ENCODE measurements at places on chromosomes 16 and 17. TPM values are rescaled to one million over a fixed set of nuclear protein-coding genes. Genes with fewer than 3 reads are reported as not detected.

The SRCIN1 gene
- not detected for total RNA-seq

The CD300LG gene
- under 0.01 TPM for total RNA-seq

The GPS2 gene
- total RNA-seq: 30.1 TPM

The CACNG1 gene
- total RNA-seq: not detected

The KIF2B gene
- not detected for total RNA-seq

The KRT12 gene
- not detected for total RNA-seq

The INCA1 gene
- total RNA-seq: 0.25 TPM

The CCL16 gene
- 0.65 TPM for total RNA-seq

The C17orf107 gene
- 1.1 TPM for total RNA-seq

The GPR142 gene
- total RNA-seq: 0.16 TPM

The SP2 gene
- 0.65 TPM for total RNA-seq

The KRT32 gene
- total RNA-seq: not detected

The KREMEN2 gene
- not detected for total RNA-seq

The UBE2Z gene
- 81.8 TPM for total RNA-seq

The OSGIN1 gene
- total RNA-seq: 1.1 TPM

The UMOD gene
- not detected for total RNA-seq

The SCIMP gene
- not detected for total RNA-seq

The DNAI2 gene
- total RNA-seq: not detected

The ASB16 gene
- total RNA-seq: not detected

The SHCBP1 gene
- 17.8 TPM for total RNA-seq

The ABCC11 gene
- total RNA-seq: not detected

The HSD11B2 gene
- 0.38 TPM for total RNA-seq

The NHLRC4 gene
- 0.88 TPM for total RNA-seq

The PERCC1 gene
- total RNA-seq: not detected

The DRC3 gene
- 0.49 TPM for total RNA-seq

The HS3ST4 gene
- not detected for total RNA-seq

The MMD gene
- total RNA-seq: 6.8 TPM

The SOX15 gene
- 0.06 TPM for total RNA-seq

The CHD9NB gene
- 0.97 TPM for total RNA-seq

The KRTAP4-3 gene
- total RNA-seq: not detected

The FUS gene
- total RNA-seq: 29.5 TPM

The UTS2R gene
- not detected for total RNA-seq

The EEF2K gene
- 37.4 TPM for total RNA-seq

The DOK4 gene
- 9.9 TPM for total RNA-seq

The PIK3R6 gene
- total RNA-seq: not detected

The SLC16A6 gene
- total RNA-seq: 0.32 TPM

The ITGAL gene
- total RNA-seq: not detected

The NPIPB13 gene
- 6.2 TPM for total RNA-seq

The KRT27 gene
- not detected for total RNA-seq

The CLDN6 gene
- 0.25 TPM for total RNA-seq

The KRT25 gene
- not detected for total RNA-seq

The KRT9 gene
- total RNA-seq: 0.06 TPM

The MAPT gene
- total RNA-seq: under 0.01 TPM

The SHISA9 gene
- total RNA-seq: 0.57 TPM

The CDH8 gene
- total RNA-seq: under 0.01 TPM

The CRYBA1 gene
- not detected for total RNA-seq

The WNT3 gene
- total RNA-seq: 0.97 TPM

The PDP2 gene
- total RNA-seq: 2.6 TPM

The SLC5A11 gene
- total RNA-seq: not detected

The TPSD1 gene
- total RNA-seq: not detected

The RAC3 gene
- total RNA-seq: 13.1 TPM

The MT3 gene
- total RNA-seq: not detected

The GRAP gene
- total RNA-seq: 63.0 TPM

The CLEC3A gene
- total RNA-seq: not detected

The SCARF1 gene
- total RNA-seq: 99.5 TPM

The RUNDC3A gene
- total RNA-seq: 0.25 TPM

The SYCE1L gene
- total RNA-seq: 5.0 TPM

The PRAC1 gene
- not detected for total RNA-seq

The ATF7IP2 gene
- 10.7 TPM for total RNA-seq

The TOM1L2 gene
- 30.0 TPM for total RNA-seq
